Brain (organoid and tissue), 16 donors: ENCODE measurements at places on chromosomes 11 and 22.

- DNase-seq, result no peak
Measured at GRCh38 chr11:1348146-1348795, 38.8 kb upstream of the TOLLIP start.

GRCh38 chr11:47186076-47186699, at the start of gene PACSIN3:
TSS of gene PACSIN3 (minus strand) at chr11:47186434. CDS start at chr11:47182727, 3,707 bp downstream.
- no peak for DNase-seq

GRCh38 chr11:30481796-30482195, 104.4 kb downstream of the MPPED2 start:
- DNase-seq, result no peak

GRCh38 chr11:28636033-28636432, 527.8 kb downstream of the METTL15 start:
- DNase-seq, result no peak

DNA sequence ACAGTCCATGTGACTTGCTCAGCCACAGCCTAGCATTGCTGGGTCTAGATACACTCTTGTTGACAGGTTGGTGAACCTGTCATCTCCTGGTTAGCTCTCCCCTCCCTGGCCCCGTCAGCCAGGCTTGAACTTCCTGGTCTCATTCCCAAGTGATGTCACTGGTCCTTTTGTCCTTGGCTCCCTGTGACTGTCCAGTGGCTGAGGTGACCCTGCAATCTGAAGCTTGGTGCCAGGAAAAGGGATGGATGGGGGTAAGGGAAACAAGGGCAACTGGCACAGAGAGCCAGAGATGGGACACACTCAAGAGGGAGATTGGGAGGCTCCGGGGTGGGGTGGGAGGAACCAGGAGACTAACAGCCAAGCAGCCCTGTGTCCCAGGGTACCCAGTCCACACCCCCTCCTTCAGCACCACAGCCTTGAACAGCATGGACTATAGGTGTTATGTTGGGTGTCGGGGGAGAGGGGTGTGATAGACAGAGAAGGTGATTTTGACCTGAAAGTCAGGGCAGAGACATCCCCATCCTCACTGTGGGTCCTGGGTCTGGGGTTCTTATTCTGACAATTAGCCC, 63.8 kb upstream of the THY1 start:
- no peak for DNase-seq

GRCh38 chr11:33874910-33875490, 16.9 kb downstream of the LMO2 start:
- no peak for DNase-seq

GRCh38 chr11:41720761-41721160, 261.3 kb upstream of the LRRC4C start:
- no peak for DNase-seq

DNA sequence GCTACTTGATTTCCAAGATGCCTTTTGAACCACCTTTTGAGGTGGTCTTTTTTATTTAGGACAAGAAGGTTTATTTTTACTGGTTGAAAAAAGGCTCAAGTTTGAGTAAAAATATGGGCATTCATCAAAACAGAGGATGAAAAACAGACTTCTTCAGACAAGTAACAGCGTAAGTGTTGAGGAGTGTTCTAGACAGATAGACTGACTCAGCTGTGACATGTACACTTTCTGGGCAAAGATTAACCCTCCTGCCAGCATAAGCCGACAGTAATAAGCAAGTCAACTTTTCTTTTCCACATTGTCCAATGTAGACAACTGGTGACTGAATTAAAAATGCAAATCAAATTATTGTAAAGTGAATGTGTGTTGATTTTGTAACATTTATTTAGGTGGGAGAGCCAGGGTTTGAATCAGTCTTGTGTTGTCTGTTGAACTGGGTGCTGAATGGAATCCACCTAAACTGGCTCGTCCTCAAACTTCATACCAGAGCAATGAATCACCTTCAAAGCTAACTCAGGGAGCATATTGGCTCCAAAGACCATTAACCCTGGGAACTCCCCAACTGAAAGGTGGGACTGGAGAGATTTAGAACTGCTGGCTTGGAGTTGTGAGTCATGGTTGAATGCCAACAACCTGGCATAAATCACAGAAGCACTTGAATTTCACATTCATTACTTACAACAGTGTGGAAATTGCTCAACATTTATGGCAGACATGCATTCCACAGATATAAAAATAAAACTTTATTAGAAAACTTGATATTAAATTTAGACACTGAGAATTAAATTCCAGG, 377.0 kb downstream of the ETS1 start:
- DNase-seq, result no peak

- DNase-seq, result peak; percentile 5
Measured at GRCh38 chr22:40637183-40638150, 948 bp upstream of the MRTFA start.

GRCh38 chr11:128764424-128765095, 70.7 kb downstream of the FLI1 start:
- DNase-seq, result no peak

- DNase-seq, result peak; percentile 90
Measured at GRCh38 chr22:31969789-31970489, 25.6 kb downstream of the YWHAH start.

- DNase-seq, result no peak
Measured at GRCh38 chr22:30752771-30753170, 58.1 kb downstream of the OSBP2 start.

DNA sequence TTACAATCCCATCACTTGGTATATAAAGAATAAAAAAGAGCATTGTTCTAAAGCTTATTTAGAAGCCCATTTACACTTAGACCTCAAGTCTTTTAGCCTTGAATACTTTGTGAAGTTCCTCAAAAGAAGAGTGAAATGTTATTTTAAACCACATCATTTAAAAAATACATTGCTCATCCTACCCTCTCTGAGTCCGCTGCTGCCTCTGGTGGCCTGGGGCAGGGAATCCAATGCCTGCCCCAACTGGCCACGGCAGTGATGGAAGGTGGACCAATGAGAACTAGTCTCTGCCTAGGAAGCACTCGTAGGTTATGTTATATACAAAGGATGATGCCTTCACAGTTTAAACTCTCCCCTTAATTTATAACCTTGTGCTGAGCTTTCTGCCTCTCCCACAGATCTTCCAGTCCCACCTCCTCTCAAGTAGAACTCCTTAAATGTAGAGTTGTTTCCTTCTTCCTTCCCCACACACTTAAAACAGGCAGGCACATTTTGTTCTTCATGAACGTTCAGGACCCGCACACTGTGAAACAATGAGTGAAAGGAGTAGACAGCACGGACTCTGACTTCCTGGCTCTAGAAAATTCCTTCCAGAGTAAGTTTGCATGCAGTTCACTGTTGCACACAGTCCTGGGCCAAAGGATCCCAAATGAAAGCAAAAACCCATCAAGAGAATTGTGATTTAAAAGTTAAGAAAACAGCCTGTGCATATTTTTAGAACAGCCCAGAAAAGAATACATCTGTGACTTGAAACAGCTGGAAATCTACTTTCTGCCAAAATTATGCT, 167.8 kb downstream of the RRAS2 start:
- DNase-seq, result no peak

- DNase-seq, result no peak
Measured at GRCh38 chr11:71425860-71426259, 22.3 kb downstream of the DHCR7 start.

DNA sequence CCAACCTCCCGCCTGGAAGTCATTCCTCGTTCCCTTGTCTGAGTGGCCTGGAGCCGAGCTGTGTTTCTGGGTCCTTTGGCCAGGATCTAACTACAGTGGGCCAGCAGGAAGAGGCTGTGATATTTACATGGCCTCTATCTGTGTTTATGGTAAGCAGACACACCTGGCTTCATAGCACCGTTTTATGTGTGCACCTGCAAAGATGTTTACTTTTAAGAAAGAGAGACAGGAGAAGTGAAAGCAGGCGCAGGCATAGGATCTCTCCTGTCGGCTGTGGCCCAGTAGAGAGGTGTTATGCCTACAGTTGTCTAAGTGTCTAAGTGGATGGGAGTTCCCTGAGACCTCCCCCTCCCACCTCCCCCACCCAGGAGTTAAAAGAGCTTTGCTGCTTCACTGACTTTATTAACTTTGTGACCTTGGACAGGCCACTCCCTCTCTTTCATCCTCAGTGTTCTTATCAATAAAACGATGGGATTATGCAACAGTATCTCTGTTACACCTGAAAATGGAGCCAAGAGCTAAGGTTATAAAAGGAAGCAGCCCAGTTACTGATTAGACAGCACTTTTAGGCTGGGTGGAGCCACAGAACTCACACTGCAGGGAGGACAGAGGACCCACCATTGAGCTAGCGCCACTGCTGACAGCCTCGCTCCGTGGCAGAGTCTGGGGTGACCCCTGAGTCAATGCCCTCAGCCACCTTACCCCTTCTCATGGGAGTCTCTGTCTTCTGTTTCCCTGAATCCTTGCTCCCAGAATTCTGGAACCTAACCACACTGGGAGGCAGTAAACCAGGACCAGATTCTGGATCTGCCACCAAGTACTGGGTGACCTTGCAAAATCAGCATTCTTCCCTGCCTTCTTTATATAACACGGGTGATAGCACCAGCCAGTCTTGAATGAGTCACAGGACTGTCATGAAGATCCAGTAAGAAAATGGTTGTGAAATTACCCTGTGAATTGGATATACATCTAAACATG, 22.0 kb downstream of the ST14 start:
- no peak for DNase-seq

GRCh38 chr11:115244758-115245157, 259.5 kb downstream of the CADM1 start:
- peak; percentile 50 for DNase-seq

GRCh38 chr11:63534076-63534475, 2.5 kb upstream of the PLAAT4 start:
- no peak for DNase-seq

DNA sequence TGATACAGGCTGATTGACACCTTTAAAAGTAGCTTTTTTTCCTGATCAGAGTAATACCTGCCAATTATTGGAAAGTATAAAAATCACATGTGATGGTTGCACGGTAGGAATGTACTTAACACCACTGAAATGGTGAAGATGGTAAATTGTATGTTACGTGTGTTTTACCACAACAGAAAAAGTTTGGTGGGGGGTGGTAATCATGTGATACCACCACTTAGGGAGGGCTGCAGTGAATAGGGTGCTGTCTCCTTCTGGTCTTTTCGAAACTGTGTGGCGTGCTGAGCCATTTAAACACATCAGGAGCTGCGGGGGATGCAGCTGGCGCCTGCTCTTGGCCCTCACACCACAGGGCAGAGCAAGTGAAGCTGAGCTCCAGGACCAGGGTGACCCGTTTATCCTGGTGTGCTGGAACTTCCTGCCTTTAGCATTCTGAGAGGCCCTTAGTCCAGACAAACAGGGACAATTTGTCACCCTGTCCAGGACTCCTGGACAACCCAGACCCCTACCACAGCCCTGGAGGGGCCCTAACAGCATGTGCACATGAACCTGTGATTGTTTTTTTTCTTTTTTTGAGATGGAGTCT, 2.6 kb downstream of the SYNGR1 start:
- no peak for DNase-seq

- peak; percentile 96 for DNase-seq
Measured at GRCh38 chr11:93537049-93537448, 6.1 kb downstream of the SMCO4 start.

- DNase-seq, result peak; percentile 85
Measured at GRCh38 chr11:46120346-46121300, 631 bp downstream of the PHF21A start.

GRCh38 chr11:65911682-65912568, 6.9 kb downstream of the C11orf68 start:
- DNase-seq, result no peak

DNA sequence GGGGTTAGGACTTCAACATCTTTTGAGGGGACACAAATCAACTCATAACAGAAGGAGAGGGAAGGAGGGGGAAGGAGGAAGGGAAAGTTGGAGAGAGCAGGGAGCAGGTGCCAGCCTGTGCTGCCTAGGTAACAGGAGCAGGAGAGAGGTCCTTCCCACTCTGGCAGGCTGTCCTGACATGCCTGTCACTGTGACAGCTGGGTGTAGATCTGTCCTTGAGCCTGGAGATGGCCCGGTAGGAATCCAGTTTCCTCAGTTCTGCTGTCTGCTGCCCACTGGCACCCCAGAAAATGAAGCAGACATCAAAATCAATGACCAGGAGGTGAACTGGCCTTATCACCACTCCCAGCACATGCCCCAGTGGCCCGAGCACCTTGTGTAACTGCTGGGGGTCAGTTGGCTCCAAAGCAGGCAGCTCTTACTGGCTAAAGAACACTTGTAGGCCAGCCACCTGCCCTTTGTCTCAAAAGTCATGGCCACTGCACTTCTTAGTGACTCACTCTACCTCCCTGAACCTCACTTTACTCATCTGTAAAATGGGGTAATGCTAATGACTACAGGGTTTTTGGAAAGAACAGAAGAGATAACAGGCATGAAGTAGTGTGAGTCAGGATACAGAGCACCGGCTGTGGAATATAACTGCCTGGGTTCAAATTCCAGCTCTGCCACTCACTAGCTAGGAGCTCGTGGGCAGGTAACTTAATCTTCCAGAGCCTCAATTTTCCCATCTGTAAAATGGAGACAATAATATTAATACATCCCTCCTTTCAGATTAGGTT, 8.0 kb upstream of the TSPAN18 start:
- DNase-seq, result no peak

- peak; percentile 62 for DNase-seq
Measured at GRCh38 chr22:45975164-45976161, 1.5 kb downstream of the WNT7B start.

- no peak for DNase-seq
Measured at GRCh38 chr22:23820748-23821211, 18.0 kb downstream of the DERL3 start.

- no peak for DNase-seq
Measured at GRCh38 chr22:38736257-38736570, 19.6 kb downstream of the SUN2 start.

DNA sequence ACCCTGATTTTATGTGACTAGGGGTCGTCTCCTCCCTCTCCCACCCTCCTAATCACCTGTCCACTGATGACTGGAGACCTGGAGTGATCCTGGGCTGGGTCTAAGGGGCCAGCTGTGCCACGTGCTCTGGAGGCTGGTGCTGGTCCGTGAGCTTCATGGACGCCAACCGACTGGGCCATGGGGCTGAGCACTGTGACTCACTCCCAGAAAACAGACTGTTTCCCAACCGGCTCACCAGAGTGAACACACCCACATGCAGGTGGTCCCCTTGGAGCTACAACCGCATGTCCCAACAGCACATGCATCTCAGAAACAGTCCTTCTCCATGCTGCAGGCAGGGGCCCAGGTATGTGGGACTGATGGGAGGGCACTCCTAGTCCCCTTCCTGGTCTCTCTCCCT, 14.0 kb upstream of the LMO1 start:
- no peak for DNase-seq

DNA sequence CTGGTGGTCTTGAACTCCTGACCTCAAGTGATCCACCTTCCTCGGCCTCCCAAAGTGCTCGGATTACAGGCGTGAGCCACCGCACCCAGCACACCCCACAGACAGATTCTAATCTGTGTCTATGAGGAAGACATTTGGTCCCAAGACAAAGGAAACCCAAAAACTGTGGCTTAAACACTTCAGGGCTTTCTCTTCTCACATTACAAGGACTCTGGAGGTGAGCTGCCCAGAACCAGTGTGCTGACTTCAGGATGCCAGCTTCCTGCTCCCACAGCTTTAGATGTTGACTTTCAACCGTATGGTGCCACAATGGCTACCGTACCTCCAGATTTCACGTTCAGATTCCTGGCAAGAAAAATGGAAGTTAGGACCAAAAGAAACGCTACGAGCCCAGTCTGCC, 32.2 kb upstream of the SYT7 start:
- no peak for DNase-seq

GRCh38 chr11:63916837-63917691, at the start of gene RCOR2:
TSS of gene RCOR2 (minus strand) at chr11:63917164. CDS start at chr11:63916456, 708 bp downstream.
- DNase-seq, result peak; percentile 92

- DNase-seq, result no peak
Measured at GRCh38 chr11:57230791-57231538, 6.1 kb downstream of the APLNR start.
